ENCODE measurements at places on chromosomes 1 and 21. TPM values are rescaled to one million over a fixed set of nuclear protein-coding genes. Genes with fewer than 3 reads are reported as not detected.

- no peak for DNase-seq
Measured at GRCh38 chr1:47686731-47687630, 249.1 kb downstream of the FOXD2 start.

The KRTAP19-1 gene
- not detected for total RNA-seq

GRCh38 chr1:66679140-66679539 lies 73.1 kb upstream of the DYNLT5 start:
- no peak for DNase-seq

DNA sequence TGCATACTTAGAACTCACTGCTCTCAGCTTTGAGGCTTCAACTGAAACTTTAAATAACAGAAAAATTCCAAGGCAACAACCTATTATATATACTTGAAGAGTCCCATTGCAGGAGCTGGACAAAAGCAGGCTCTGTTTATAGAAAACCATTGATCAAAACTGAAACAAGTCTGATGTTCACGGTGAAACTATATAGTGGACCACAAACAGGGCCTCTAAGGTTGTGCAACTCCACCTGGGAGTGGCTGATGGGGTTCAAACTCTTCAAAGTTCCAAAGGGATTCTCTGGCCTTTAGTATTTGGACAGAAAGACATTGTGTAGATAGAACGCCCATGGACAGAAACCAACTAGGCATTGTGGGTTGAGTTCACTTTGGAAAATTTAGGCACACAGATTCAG lies 140.3 kb downstream of the ZC3H11B start:
- no peak for DNase-seq

DNA sequence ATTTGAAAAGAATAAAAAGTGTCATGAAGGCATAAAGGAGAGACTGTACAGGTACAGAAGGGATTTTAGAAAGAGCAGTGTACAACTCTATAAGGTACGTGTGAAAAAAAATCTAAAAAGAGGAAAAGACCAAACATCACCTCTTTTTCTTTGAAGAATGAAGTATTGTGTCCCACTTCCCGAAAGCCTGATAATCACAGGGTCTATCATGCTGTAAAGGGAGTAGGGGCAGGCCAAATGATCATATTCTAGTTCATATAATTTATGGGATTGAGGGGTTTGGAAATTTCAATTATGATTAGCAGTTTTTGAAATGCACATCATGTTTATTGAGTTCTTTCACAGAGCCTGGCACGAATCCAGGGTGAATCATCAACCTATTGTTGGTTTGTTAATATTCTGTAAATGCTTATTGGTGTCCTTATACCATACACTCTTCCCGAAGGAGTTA lies 910 bp upstream of the RERE start:
- no peak for DNase-seq

- no peak for DNase-seq
Measured at GRCh38 chr21:34080710-34081109, 7.3 kb downstream of the MRPS6 start.

The FCRLA gene
- total RNA-seq: 294 TPM

The S100A9 gene
- total RNA-seq: 0.37 TPM

GRCh38 chr1:44606701-44607281 lies 67.5 kb downstream of the TMEM53 start:
- no peak for DNase-seq

GRCh38 chr1:69947837-69948236 lies 257.5 kb downstream of the LRRC40 start:
- DNase-seq: no peak

DNA sequence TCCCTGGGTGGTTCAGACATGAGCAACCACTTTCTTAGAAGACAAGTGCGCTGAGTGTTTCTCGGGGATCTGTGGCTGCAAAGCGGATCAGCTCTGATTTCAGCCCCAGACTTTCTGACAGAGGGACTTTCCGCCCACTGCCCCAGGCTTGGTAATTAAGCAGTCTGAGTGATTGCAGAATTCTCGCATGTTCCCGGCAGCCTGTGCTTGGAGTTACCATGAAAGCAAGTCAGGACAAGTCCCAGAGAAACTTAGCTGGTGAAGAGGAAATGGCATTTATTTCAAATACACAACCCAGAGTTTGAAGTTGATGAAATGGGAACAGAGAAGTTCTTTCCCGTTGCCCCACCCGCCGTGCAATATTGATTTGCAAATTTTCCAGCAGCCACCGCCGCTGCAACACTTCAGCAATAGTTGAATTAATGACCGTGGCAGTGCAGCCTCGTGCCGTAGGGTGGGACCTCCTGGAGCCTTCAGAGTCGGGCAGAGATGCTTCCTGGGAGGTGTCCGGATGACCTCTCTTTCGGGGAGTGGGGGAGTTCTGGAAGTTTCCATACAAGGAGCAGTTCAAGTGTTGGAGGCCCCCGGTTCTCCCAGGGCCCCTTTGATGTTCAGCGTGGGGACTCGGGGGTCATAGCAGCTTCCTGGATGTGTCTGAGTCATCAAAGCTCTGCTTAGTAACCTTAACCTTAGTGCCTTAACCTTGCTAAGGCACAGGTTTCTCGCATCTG lies 134.7 kb downstream of the KAZN start:
- peak; percentile 65 for DNase-seq

The TMEM269 gene
- 0.13 TPM for total RNA-seq

The AQP10 gene
- not detected for total RNA-seq

- peak; percentile 59 for DNase-seq
Measured at GRCh38 chr1:157269656-157270375, 131.6 kb upstream of the ETV3 start.

The RSPH1 gene
- 0.27 TPM for total RNA-seq
